Karpas-422 (cell line): ENCODE measurements at places on chromosomes 2 and 18. TPM values are rescaled to one million over a fixed set of nuclear protein-coding genes. Genes with fewer than 3 reads are reported as not detected.
A peak's percentile ranks its signal among the peaks of the same experiment; 100 is the strongest.

GRCh38 chr2:205571360-205571959 is 110.8 kb upstream of the NRP2 start:
- no peak for DNase-seq

DNA sequence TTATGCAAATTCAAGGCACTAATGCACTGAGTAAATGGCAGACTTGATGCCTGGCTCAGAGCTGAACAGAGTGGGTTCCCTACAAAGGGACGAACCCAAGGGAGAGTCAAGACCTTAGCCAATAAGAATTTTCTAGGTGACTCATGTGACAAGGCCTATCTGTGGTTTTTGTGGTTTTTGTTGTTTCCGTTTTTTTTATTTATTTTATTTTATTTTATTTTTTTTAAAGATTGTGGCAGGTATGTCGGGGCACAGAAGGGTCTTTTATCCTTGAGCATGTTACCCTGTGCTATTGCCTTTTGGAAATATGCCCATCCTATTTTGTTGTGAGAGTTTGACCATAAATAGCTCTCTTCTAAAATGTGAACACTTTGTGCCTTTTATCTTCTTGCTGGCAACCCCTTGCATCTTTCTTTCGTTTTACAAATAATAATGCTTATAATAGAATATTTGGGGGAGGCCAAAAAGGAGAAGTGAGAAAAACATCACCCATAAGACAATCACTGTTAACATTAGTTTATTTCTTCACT is 113.4 kb upstream of the AQP4 start:
- no peak for DNase-seq

GRCh38 chr2:71309-72035 is 25.2 kb upstream of the FAM110C start:
- no peak for DNase-seq

MARCO gene
- total RNA-seq: not detected in 2 replicates

GKN1 gene
- total RNA-seq: not detected in 2 replicates

- DNase-seq: no peak
Measured at GRCh38 chr18:69401972-69402532, 1.4 kb downstream of the DOK6 start.

DNA sequence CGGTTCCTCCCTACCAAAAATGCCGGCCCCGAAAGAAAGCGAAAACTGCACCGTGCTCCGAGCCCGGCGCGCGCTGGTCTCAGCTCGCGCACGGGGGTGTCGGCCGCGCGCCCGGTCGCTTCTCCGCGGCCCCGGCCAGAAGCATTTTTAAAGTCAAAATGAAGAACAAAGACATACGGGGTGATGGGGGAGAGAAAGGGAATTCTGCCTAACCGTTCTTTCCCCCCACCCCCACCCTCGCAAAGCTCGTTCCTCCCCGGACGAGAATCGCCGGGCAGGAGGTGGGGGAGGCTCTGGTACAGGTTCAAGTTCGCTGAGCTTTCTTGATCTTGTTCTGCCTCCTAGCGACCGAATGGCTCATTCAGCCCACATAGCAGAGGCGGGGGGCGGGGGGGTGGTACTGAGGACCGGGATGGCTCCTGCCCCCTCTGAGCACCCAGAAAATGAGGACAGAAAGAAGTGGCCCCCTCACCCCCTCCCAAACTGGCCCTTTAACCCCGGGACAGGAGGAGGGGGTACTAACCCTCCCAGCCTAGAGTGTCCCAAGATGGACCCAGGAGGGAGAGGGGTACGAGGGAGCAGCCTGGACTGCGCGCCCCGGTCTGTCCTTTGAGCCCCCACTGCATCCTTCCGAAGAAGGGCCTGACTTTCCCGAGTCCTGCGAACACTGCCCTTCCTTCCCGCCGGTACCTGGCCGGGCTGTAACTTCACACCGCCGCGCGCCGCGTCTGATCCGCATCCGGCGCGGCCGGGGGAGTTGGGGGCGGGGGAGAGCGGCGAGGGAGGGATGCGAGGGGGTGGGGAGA is 3.1 kb downstream of the BCL11A start:
- DNase-seq: peak; percentile 98

DNA sequence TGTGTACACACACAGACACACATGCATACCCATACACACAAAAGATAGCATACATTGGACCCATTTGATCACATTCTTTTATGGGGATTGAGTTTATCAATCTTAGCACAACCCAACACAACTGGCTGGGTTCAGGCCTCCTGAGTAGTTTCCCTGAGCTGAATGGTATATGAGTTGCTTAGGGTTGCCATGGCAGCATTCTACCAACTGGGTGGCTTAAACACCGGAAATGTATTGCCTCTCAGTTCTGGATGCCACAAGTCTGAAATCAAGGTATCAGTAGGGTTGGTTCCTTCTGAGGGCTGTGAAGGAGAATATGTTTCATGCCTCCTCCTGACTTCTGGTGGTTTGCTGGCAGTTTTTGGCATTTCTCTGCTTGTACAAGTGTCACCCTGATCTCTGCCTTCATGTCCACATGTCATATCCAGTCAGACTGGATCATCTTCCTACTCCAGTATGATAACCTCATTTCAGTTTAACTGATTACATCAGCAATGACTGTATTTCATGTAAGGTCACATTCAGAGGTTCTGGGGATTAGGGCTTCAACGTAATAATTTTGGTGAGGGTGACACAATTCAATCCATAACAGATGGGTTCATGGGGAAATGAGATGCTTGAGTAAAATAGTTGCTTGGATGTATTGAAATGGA is 212.7 kb downstream of the KCNE4 start:
- no peak for DNase-seq

DOK6 gene
- not detected in 2 replicates for total RNA-seq

DNA sequence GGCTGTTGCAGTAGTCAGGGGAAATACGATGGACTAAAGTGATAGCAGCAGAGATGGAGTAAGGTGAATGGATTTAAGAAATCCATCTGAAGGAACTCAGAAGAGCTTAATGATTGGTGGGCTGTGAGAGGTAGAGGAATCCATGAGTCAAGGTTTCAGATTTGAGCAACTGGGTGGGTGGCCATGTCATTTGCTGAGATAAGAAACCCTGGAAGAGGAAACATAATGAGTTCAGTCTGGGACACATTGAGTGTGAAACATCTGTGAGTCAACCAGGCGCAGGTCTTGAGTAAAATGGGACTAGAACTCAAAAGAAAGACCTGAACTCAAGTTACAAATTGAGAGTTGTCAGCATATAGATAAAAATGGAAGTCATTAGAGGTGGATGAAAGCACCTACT is 19.7 kb upstream of the ASNSD1 start:
- DNase-seq: no peak

DNA sequence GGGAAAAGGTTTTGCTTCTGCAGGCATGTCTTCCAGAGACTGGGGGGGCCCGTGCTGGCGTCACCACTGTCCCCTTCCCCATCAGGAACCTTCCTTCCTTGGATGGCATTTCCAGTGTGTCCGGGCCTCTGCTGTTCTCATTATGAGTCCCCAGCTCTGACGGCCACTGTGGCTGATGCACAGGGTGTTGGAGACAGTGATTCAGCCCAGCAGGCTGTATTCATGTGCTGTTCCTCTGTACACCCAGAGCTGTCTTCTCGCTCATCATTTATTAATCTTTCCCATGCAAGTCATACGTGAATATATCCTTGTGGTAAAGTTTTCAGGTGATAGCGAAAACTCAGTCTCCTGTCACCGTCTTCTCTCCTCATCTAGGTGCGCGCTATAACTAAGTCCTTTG is 57.7 kb downstream of the ASAP2 start:
- no peak for DNase-seq

TEKT4 gene
- not detected in 2 replicates for total RNA-seq

EMILIN1 gene
- total RNA-seq: 0.47 TPM in 1 of 2 replicates, not detected in the other

TTR gene
- total RNA-seq: not detected in 2 replicates

GRCh38 chr2:98088261-98088660 is 1.3 kb downstream of the VWA3B start:
- DNase-seq: peak; percentile 70

GRCh38 chr2:47002480-47003381 is 87.1 kb upstream of the MCFD2 start:
- no peak for DNase-seq

GRCh38 chr2:135093670-135094330 is 41.7 kb downstream of the RAB3GAP1 start:
- no peak for DNase-seq

DNA sequence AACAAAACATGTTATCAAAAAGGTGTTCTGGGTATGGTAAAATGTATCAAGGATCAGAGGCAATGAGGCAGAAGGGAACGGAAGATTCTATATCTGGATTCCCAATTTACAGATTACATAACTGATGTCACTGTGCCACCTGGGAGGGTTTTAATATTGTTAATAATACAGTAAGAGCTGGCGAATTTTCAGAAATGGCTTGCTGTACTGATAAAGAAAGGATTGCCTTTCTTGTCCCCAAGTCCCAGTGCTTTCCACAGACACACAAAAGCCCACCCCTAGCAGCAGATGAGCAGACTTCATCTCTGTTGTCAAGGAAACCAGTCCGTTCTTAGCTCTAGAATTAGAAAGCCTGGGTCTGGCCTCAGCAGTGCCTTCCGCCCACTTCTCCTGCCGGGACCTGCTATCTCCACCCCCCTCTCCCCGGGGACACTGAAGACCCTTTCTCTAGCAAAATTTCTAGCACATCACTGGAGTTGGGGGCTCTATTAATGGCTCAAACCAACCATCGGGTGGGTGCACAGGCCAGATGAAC is 34.3 kb downstream of the ADD2 start:
- no peak for DNase-seq

- no peak for DNase-seq
Measured at GRCh38 chr2:199100326-199101110, 357.2 kb downstream of the SATB2 start.

DNA sequence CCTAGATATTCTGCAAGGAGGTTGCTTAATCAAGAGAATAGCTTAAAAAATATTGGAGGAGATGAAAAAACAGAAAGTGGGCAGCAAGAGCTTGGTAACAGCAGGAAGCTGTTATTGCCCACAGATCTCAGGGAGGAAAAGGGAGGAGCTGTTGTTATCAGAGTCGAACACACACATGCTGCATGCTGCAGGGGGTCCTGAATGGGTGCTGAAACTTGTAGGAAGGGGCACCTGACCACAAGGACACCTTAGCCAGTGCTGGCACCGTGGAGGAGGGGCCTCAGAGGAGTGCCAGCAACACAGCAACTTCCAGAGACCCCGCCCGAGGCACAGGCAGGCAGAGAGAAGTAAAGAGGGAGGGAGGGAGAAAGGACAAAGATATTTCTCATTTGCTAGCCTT is 332.9 kb downstream of the SOCS6 start:
- DNase-seq: no peak

ALK gene
- not detected in 2 replicates for total RNA-seq

CIB4 gene
- total RNA-seq: not detected in 2 replicates

DNA sequence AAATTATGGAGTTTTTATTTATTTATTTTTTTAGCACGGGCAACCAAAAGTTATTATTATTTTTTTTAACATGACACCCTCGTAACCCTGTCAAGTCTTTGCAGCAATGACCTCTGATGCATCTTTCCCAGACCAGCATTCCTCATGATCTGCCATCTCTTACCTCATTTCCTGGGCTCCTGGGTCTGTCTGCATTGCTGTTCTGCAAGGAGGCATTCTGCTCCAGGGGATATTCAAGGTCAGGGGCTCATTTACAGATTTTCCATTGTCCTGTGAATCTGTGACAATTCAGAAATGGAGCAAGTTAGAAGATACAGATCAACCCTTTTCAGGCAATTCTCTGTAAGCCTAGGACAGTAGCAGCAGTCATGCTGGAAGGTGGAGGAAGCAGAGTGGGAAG is 43.0 kb downstream of the NGEF start:
- DNase-seq: no peak

PTPRM gene
- not detected in 2 replicates for total RNA-seq

- DNase-seq: peak; percentile 91
Measured at GRCh38 chr2:111116843-111117597, 3.7 kb upstream of the BCL2L11 start.

VAMP5 gene
- total RNA-seq: 0.29 TPM in 1 of 2 replicates, not detected in the other

DNA sequence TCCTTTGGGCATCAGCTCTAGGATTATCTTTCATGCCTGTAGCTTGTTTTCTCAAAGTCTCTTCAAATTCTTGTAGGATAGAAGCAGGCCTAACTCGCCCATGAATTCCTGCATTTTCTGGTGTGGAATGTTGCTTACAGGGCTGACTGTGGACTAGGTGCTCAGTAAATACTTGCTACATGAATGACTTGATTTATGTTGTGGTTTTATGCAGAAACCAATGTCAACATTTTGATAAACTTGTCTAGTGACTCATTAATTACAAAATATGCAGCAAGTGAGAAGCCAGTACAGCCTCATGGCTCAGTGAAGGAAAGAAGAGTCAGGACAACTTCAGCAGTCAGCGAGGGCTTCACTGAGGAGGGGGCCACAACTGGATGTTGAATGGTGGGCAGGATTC is 110.6 kb upstream of the SIX2 start:
- DNase-seq: no peak

DNA sequence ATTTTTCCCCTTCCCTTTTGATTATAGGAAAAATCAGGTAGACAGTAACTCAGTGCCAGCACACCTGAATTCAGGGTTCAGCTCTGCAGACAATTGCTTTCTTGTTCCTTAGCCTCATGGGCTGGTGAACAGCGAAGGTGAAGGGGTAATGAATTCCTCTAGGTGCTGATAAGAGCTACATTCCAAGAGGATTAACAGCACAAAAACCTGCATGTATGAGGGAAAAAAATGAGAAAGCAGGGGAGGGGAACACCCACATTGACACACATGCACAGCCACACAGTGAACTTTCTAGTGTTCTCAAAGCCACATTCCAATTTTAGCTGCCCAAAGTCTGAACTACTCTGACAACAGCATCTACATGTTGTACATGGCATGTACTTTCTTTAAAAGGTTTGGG is 46.1 kb downstream of the SPATS2L start:
- DNase-seq: no peak

BMP10 gene
- total RNA-seq: not detected in 2 replicates

GRCh38 chr2:144950899-144951560 is 431.1 kb upstream of the ZEB2 start:
- no peak for DNase-seq

ASPRV1 gene
- total RNA-seq: 0.71 and 1.3 TPM in 2 replicates

KHK gene
- total RNA-seq: 3.5 and 4.1 TPM in 2 replicates

DNA sequence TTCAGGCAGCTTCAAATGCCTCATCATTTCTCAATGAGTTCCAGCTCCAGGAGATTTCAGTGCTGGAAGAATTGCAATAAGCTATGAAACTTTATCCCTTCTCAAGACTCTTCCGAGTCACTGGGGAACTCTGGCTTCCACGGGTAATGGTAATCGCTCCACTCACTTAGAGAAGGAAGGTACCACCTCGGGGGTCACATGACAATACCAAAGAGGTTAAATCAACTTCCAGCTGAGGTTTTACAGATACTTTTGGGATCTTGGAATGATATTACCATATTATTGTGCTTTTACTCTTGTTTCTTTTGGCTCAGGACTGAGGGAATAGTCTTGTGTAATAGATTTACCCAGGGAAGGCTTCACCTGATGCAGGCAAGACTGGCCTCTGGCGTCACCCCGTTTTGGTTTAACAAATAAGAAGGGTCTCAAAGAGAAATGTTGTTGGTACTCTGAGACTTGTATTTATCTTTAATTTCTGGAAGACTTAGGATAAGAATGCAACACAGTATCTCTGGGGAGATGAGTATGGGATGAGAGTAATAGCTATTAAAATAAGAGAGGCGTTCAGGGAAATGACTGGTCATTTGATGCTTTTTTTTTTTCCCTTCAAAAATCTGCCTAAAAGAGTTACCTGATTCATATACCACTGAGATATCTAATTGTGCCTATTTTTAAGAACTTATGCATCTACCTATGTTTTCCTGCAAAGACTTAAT is 316.9 kb upstream of the ZEB2 start:
- no peak for DNase-seq
